ENCODE measurements at places on chromosomes 3 and 15. TPM values are rescaled to one million over a fixed set of nuclear protein-coding genes. Genes with fewer than 3 reads are reported as not detected.

The B3GALNT1 gene
- total RNA-seq, result 9.8 TPM

The LRRC31 gene
- total RNA-seq, result not detected

The BLM gene
- 0.42 TPM for total RNA-seq

The CNTN3 gene
- total RNA-seq, result 0.59 TPM

The IMPG2 gene
- total RNA-seq, result 0.13 TPM

The VPS8 gene
- 67.7 TPM for total RNA-seq

The ANKUB1 gene
- total RNA-seq, result not detected

The CHL1 gene
- 45.3 TPM for total RNA-seq

- no peak for DNase-seq
These were observed 135.0 kb downstream of the STAG1 start for GRCh38 chr3:136617198-136617597.

DNA sequence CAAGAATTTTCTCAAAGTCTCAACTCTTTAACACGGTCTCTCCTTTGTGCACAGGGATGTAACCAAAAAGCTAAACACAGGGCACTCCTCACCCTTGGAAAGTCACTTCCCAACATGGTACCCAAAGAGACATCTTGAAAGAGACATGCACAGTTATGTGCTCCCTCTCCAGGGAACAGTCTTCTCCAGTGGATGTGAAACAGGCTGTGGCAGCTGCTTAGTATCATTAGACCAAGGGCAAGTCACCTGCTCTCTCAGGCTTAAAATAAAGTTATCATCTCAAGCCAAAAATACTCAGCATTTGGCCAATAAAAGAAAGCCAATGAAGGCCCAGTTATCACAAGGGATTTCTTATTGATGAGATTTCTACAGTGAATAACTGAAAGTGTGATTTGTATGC, 128.3 kb downstream of the WDR76 start:
- DNase-seq, result no peak

- no peak for DNase-seq
These were observed 43.6 kb upstream of the ATP2B2 start for GRCh38 chr3:10548992-10549391.

GRCh38 chr3:89584398-89584797, 477.0 kb downstream of the EPHA3 start:
- no peak for DNase-seq

- no peak for DNase-seq
These were observed 133.3 kb downstream of the WDR72 start for GRCh38 chr15:53625962-53626845.

GRCh38 chr3:13886593-13887129, 6.8 kb upstream of the WNT7A start:
- peak; percentile 63 for DNase-seq

- DNase-seq, result no peak
These were observed 145.1 kb downstream of the MAGI1 start for GRCh38 chr3:65893631-65894030.

- no peak for DNase-seq
These were observed 150.1 kb upstream of the CCDC54 start for GRCh38 chr3:107227091-107227490.

DNA sequence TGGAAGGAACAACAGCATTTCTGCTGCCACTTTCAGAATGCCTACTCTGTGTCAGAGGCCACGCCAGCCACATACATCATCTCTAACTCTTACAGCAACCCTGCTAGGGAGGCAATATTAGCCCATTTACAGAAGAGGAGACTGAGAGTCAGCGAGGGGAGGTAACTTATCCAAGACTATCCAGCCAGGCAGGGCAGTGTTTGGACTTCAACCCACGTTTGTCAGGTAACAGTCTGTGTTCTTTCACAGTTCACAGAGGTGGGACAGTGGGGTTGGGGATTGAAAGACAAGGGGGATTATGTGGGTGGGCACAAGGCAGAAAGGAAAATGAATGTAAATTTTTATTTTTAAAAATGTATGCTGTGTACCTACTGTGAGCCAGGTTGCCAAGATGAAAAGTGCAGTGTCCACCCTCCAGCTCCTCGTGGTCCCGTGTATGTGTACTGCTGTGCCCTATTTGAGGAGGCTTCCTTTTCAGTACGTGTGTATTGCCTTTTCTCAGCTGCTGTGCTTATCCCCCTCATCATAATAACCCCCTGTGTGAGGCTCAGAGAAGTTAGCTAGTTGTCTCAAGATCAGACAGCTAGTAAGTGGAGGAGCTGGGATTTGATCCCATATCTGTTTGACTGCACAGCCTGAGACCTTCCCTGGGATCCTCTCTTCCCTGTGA, 16.5 kb upstream of the ATP2B2 start:
- no peak for DNase-seq

- peak; percentile 22 for DNase-seq
These were observed 36.3 kb downstream of the METTL6 start for GRCh38 chr3:15391007-15391406.

GRCh38 chr3:128289534-128289933, 136.3 kb downstream of the EEFSEC start:
- peak; percentile 18 for DNase-seq

DNA sequence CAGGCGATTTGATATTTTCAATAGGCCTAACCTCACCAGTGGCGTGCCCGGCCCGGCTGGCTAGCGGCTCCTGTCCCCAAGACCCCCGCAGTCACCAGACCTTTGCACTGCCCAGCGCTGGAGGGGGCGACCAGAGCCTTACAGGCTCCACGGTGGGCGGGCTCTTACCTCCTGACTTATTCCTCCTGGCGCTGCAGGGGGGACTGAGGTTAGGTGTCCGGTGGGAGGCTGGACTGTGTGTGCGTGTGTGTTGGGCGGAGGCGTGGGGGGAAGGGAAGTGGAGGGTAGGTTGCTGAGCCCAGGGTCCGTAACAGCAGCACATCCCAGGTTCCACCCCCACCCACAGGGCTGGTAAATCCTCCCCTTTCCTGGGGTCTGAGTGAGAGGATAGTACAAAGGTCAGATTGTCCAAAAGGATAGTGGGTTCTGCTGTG, 27.5 kb upstream of the THRB start:
- DNase-seq, result peak; percentile 85

DNA sequence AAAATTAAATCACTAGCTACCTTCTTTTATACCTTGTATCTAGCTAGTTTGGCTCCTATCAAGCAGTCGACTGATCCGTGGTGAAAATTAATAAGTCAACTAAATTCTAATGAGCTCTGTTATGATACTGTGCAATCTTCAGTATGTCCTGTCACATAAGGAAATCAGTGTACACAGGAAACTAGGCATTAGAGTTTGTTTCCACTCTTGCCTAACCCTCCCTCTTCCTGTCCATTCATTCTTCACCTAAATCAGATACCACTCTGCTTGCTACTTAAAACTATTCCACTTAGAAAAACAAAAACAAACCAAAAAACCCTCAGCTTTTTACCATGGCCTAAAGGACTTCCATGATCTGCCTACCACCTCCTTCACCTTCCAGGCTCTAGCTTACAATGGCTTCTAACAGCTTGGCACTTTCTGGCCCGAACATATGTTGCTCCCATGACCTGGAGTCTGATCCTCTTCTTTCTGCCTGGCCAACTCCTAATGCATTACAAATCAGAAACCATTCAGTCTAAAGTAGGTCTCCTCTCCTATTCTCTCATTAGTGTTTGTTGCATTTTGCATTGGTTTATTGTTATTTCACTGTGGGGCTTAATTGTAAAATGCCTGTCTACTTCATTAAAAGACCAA, 7.9 kb downstream of the RFC4 start:
- no peak for DNase-seq

DNA sequence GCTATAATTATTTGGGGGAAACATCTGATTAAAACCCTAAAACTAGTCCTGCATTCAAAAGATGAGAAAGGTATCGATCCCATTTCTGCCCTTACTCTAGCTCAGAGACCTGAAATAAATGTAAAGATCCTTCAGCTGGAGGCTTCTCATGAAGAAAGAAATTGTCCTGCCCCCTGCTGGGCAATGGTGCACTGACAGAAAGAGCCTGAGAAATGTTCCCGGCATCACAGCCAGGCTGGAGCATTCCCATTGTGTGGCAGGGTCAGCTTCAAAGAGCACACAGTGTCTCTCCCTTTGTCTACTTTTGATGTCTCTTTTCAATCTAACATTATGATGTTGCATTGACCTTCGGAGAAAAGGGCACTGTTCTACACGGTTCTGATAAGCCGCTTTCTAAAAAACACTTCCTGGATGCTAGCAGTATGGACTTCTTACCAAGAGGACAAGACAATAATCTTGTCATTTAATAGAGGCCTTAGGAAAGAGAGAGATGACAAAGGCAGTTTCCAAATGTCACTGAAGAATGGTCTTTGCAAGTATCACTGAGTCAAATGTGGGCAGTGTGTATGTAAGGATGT, 287.5 kb downstream of the MAGI1 start:
- no peak for DNase-seq

GRCh38 chr3:14474363-14475081, 65.6 kb downstream of the GRIP2 start:
- no peak for DNase-seq

GRCh38 chr3:175432376-175433025, 573.4 kb downstream of the NAALADL2 start:
- DNase-seq, result no peak

GRCh38 chr3:79930196-79930595, 162.4 kb upstream of the ROBO1 start:
- DNase-seq, result no peak

DNA sequence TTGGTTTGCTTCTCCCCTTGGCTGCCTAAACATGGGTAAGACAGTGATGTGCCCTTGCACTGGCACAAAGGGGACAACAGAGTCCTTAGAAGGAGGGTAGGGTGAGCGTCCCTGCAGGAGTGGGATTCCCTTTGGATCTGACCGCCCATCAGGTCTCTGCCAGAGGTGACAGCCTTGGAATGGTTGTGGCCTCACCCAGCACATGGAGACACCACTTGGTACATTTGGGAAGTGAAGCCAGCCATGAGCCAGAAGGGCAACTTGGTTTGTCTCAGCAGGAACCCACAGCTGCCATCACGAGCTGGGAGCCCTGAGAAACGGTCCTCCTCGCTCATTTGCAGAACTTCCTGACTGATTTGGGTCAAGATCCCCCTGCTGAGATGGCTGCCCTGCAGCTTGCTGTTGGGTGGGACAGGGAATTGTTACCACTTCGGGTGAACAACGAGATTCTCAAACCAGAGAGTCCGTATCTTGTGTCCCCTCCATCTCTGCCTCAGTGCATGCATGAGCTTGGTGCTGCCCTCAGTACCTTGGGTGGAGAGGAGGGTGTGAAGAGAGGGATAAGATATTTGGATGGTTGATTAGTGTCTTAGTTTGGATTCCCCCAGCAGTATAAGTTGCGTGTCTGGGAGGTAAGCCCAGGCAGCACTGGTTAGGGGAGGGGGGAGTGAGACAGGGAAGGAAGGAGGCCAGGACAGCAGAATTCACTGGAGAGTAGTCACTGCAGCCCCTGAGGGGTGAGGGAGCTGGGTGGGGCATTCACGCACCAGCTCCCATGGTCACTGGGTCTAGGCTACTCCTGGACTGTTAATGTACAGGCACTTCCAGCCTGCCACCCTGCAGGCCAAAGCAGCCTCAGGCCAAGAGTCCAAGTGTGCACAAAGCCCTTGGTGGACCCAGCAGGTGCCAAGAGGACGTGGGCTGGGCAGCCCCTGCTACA, 168.8 kb upstream of the TOPAZ1 start:
- no peak for DNase-seq

All from lower leg skin (tissue), 4 donors.